Activated CD4-positive, alpha-beta T cell treated with anti-CD3 and anti-CD28 coated beads, Interleukin-2, amount 50 U/mL, for 16 hours (primary cell): ENCODE measurements at places on chromosomes 2 and 18.

DNA sequence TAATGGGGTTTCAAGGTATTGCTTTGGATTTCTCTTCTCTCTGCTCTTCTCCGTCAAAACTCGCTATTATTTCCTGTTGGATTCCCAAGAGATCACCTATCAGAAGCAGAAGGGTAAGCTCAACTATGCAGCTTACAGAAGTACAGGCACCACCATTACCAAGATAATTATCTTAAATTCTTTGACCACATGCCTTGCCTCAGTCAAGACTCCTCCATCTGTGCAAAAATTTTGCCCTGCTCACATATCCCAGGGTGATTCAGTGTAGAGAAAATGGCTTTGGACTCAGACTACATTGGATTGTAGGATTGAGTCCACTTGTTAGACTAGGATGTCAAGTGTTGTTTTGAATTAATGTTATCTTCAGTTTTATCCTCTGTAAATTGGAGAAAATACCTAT lies 698.7 kb downstream of the TDRD15 start:
- DNase-seq = no peak

GRCh38 chr2:153354377-153354776 lies 124.2 kb downstream of the RPRM start:
- no peak for DNase-seq

GRCh38 chr2:240569998-240570530 lies 1.8 kb downstream of the RNPEPL1 start:
- DNase-seq = no peak

- DNase-seq = no peak
Measured at GRCh38 chr18:79956276-79956675, 4.8 kb upstream of the SLC66A2 start.

DNA sequence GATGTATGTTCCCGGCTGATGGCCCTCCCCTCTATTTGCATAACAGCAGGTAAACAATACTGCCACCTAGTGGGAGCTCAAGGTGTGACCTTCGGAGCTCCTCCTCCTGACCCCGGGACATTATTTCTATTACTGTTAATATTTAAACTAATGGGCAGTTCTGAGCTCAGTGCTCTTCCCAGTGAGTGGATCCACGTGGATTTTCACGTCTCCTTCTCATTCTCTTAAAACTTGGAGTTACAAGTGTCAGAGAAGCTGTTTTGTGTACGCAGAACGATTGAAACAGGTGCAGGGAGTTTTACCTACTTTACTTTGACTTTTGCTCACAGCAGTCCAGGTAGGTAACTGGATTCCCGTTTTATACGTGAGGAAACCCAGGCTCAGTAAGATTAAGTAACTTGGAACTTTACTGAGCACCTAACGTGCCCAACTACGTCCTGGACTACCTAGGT lies 127.3 kb downstream of the PRKCE start:
- peak; percentile 75 for DNase-seq

DNA sequence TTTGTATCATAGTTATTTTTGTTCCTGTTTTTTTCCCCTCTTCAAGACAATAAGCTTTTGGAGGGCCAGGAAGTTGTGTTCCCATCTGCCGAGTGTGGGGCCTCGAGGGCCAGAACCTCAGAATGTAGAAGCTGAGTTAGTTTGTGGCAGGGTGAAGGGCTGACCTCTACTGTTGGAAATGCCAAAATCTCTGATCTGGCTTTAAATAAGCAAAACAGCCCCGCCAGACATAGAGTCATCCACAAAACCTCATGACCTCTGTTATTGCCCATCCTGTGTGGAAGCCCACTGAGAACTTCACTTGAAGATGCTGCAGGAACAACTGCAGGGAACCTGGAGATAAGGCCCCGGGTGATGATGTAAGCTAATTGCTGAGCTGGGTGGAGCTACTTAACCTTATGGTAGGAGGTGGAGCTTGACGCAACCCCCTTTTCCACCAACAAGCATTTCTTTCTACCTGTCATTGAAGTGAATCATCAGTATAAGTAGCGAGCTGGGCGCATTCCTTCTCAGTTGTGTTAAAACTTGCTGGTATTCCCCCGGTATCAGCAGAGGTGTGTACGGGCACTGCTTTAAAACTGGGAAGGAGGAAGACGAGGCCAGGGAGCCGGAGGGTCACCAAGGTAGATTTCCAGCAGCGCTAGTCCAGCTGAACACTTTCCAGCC lies 177.2 kb downstream of the NEDD4L start:
- DNase-seq = no peak

- DNase-seq = no peak
Measured at GRCh38 chr2:157216286-157216965, 41.1 kb upstream of the GALNT5 start.

GRCh38 chr2:238127165-238128060 lies 11.1 kb upstream of the KLHL30 start:
- DNase-seq = no peak

DNA sequence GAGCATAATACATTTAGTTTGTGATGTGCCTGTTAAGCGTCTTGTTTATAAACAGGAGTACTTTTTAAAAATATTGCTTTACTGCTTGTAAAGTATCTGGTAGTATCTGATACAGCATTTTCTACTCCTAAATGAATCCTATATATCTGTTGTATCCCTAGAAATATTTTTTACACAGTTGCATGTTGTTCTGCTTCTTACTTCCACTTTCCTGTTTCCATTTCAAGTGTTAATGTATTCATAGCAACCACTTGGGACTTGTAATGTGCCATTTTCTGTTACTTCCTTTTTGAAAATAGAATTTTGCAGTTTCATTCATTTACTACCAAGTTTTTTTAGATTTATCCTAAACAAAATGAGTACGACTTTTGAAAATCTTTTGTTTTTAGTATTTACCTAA lies 24.9 kb downstream of the CCNT2 start:
- DNase-seq = no peak

DNA sequence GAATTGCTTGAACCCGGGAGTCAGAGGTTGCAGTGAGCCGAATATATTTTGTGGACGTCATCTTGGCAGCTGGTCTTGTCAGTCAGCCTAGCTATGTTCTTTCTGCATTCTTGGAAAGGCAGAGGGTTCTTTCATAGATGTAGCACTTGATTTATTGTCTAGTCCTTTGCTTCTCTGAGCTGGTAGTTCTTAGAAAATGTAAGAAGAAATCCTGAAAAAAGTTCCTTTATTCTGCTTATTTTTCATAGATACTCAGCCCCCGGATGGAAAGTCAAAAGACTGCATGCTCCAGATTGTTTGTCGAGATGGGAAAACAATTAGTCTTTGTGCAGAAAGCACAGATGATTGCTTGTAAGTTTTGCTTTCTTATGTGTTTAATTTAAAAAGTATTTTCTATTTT lies 21.3 kb downstream of the PLEKHB2 start:
- no peak for DNase-seq

GRCh38 chr2:144362401-144362800 lies 157.5 kb downstream of the ZEB2 start:
- DNase-seq = no peak

DNA sequence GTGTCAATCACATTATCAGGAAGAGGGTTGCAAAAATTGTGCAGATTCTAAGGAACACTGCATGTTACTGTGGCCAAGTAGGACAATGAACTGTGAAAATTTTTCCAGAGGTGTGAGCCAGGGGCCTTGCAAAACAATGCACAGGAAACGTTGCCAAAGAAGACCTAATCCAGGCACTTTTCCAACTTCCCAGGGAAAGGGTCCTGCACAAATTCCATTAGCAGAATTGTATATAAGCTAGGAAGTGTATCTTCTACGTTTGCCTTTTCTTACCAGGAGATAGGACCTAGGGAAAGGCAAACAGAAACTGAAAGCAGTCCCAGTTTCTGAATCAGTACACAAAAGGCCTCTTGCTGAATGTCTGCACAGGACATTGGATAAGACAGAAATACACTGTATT lies 1888.3 kb upstream of the CELF4 start:
- no peak for DNase-seq

GRCh38 chr18:38575648-38576047 lies 1010.0 kb upstream of the CELF4 start:
- DNase-seq = peak; percentile 9

DNA sequence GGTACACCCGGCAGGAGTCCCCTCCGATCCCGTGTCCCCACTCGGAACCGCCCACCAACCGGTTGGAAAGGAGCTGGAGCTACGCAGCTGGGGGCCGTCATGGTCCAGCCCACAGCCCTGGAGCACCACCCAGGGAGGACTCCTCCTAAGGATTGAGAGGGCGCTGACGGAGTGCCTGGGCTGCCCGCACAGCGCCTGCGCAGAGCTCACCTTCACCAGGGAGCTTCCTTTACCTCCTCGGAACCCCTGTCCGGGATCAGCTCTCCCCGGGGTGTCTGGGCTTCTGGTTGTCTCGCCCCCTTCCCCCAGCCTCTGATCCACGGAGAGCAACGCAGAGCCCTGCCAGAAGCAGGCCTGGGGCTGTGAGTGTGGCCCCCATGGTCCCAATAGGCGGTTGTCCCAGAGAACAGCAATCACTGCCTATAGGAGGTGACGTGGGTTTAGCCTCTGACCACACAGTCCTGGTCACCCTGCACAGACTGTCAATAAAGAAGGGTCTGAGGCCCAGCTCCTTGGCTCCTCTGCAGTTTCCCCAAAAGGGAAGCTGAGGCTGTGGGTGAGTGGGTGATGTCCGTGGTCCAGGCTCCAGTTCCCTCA lies 14.6 kb downstream of the ALPG start:
- DNase-seq = no peak
